ENCODE measurements at places on chromosomes 5 and 9.

- DNase-seq = no peak
Measured at GRCh38 chr5:109299557-109299956, 110.2 kb downstream of the PJA2 start.

DNA sequence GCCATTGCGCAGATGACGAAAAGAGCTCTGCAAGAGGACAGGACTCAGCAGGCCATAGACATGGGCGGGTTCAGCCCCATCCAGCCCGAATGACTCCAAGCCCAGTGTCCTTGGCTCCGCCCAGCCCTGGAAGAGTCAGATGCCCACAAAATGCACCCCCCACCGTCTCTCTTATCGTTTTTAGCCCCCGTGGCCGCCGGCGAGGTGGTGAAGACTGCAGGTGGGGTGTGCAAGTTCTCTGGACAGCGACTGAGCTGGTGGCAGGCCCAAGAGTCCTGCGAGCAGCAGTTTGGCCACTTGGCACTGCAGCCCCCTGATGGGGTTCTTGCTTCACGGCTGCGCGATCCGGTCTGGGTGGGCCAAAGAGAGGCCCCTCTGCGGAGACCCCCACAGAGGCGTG is 2.1 kb downstream of the ADGRD2 start:
- DNase-seq = no peak

DNA sequence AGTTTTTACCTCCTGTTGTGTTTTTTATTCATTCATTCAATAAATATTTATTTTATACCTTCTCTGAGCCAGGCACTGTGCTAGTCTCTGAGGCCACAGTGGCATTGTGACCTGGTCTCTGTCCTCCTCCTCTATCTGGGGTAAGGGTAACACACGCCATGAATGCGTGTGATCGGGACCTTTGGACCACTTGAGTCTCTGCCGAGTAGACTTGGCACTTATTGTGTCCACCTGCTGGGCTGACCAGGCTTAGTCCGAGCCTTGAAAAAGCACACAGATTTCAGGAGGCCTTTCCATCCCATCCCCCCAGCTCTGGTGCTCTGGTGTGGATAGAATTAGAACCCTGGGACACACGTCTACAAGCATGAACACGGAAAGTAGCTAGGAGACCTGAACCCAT is 58.7 kb downstream of the ERGIC1 start:
- DNase-seq = no peak

DNA sequence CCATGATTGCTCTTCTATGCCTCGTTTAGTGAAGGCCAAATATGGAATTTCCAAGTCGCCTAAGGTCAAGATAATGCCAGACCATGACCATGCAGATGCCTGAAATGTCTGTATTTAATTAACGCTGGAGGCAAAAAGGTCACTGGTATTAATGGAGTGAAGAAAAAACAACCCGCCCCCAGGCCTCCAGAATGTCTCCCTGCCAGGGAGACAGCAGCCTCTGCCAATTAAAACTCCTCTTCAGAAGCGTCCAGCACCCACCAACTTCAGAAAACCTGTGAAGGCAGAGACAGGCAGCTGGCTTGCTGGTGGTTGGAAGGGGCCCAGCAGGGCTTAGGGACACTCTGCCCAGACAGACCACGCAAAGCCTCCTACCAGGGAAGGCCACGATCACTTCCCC is 94.4 kb downstream of the VAV2 start:
- no peak for DNase-seq

- DNase-seq = no peak
Measured at GRCh38 chr5:39092581-39093351, 18.6 kb upstream of the RICTOR start.

DNA sequence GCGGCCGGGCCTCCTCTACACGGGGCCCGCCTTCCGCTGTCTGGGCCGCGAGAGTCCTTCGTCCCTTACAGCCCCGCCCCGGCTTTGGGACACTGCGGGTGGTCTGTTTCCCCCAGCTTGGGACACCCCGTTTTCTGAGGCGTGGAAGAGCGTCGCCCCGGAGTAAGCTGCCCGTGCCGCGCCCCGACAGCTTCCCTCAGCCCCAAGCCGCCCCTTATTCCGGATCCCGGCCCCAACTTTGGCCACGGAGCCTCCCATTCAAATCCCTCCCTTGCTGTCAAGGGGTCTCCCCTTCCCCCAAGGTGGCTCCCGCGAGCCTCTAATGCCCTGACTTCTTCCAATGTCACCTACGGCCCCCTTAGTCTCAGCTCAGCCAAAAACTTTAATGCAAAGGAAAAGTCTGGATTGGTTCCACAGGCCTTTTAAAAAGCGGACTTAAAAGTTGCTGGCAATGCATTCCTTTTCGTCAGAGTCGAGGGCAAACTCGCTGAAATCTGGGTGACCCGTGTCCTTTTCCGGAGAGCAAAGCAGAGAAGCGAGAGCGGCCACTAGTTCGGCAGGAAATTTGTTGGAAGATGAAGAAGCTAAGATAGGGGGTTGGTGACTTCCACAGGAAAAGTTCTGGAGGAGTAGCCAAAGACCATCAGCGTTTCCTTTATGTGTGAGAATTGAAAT is 19.8 kb downstream of the EXOSC2 start:
- DNase-seq = no peak
